CD8-positive, alpha-beta memory T cell (primary cell): ENCODE measurements at places on chromosomes 1 and 21.
A peak's percentile ranks its signal among the peaks of the same experiment; 100 is the strongest.

- no peak for DNase-seq
These were observed 20.2 kb downstream of the DHRS3 start for GRCh38 chr1:12597792-12598191.

- DNase-seq = peak; percentile 52
These were observed 18.3 kb upstream of the PLEKHA6 start for GRCh38 chr1:204377800-204378668.

DNA sequence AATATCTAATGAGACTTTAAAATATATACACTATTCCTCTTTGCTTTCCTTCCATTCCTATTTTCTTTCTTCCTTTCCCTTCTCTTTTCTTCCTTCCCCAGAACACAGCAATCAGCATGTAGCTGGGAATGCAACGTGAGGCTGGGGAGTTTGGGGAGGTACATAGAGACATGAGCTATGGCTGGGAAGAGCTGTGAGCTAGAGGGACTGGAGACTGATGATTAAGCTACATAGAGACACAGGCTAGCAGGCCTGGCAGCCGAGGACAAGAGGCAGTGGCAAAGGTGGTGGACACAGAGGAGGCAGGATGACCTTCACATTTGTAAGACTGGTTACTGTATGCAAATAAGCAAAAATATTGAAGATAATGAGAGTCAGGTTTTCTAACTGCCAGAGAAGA lies 7.5 kb downstream of the LPAR3 start:
- DNase-seq = no peak

GRCh38 chr1:70941563-70941962 lies 106.1 kb downstream of the PTGER3 start:
- no peak for DNase-seq

DNA sequence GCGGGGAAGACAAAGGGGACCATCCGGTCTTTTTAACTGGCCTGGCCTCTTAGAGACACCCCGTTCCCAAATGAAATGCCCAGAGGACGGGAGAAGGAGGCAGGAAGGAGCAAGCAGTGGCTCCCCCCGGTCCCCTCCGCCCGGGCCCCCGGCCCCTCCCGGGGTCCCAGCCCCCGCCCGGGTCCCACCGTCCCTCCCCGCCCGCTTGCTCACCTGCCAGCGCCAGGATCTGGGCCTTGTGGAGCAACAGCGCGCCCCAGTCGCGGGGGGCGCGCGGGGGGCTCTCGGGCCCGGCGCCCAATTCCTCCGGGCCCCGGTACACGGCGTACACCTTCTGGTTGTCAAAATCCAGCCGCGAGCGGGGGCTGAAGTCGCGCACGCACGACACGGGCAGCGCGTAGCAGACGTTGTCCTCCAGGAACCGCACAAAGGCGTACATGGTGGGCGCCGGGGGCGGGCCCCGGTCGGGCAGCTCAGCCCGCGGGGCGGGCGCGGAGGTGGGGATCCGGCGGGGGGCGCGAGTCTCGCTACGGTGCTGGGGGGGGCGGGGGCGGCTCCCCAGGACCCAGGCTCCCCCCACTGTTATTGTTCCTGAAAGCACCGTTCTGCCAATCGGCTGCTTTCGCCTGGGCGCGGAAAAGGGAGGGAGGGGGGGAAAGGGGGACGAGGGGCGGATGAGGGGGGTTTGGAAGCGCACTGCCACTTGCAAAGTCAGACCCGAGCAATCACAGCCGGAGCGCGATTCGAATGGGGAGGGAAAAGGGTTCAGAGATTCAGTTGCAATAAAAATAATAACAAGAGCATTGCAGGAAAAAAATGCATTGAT lies at the start of gene BEND5:
Gene BEND5, minus strand, starts transcription at position 499 of the 826 bp plus-strand sequence. Its CDS starts 60 bp downstream, at position 439.
- DNase-seq = peak; percentile 56

GRCh38 chr1:175183586-175183985 lies 9.0 kb downstream of the KIAA0040 start:
- no peak for DNase-seq

DNA sequence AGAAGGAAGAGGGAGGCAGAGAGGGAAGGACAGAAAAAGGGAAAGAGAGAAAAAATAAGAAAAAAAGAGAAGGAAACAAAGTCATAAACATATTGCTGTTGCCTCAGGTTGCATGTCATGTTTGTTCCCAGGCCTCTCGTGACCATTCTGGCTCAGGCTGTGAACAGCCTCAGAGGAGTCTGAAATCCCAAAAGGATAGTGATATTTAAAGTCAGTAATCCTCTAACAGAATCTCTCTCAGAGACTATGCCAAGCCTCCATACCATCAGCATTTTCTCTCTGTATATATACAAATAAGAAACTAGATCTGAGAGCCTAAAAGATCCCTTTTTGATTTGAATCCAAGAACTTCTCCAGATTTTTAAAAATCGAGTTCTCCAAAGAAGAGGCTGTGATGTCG lies 35.2 kb downstream of the GORAB start:
- no peak for DNase-seq

DNA sequence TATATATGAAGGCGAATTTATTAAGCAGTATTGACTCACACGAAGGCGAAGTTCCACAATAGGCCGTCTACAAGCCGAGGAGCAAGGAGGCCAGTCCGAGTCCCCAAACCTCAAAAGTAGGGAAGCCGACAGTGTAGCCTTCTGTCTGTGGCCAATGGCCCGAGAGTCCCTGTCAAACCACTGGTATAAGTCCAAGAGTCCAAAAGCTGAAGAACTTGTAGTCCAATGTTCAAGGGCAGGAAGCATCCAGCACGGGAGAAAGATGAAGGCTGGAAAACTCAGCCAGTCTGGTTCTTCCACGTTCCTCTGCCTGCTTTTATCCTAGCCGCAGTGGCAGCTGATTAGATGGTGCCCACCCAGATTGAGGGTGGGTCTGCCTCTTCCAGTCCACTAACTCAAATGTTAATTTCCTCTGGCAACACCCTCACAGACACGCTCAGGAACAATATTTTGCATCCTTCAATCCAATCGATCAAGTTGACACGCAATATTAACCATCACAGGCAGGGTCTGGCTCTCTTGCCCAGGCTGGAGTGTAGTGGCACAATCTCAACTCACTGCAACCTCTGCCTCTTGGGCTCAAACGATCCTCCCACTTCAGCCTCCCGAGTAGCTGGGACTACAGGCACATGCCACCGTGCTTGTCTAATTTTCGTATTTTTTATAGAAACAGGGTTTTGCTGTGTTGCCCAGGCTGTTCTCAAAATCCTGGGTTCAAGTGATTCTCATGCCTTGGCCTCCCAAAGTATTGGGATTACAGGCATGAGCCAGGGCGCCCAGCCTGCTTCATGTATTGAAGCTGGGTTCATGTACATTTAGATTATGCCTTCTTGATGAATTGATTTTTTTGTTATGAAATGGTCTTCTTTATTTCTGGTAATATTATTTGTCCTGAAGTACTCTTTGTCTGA lies 85.3 kb downstream of the DHRS3 start:
- no peak for DNase-seq

- DNase-seq = no peak
These were observed 6.4 kb upstream of the RSPO1 start for GRCh38 chr1:37641059-37641458.

GRCh38 chr1:96580920-96581319 lies 140.7 kb upstream of the PTBP2 start:
- DNase-seq = no peak

GRCh38 chr1:36776948-36777831 lies 257.1 kb downstream of the GRIK3 start:
- no peak for DNase-seq

DNA sequence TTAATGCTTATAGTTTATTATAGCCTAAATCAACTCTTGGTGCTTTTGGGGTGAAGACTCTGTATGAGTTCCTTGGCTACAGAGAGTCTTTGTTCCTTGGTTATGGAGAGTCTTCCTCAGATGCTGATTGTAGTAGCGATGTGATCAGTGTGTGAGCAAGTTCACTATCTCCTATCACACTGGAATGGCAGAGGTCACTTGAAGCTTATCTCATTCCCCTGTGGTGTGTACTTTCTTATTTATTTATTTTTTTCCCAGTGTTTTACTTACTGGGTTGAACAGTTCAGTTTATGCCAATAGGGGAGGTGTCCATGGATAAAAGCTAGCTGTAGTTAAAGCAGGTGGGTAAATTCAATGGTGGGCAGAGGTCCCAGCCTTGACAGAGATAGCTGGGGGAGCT lies 20.1 kb upstream of the MAB21L3 start:
- DNase-seq = no peak

DNA sequence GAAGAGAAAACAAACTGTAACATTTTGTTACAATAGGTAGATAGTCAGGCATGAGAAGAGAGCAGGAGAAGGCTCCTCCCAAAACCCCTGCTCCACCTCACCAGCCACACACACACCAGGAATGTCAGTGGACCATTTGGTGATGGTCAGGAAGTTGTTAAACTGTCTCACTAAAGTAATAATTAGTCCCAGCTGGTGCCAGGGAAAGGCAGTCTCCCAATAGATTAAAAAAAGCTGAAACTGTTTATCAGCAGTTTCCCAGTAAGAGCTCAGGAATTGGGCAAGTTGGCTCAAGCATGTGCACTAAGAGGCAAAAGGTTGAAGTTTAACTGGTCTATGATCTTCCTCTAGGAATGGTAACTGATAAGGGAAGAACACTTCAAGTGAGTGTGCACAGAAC lies 249.6 kb downstream of the COL11A1 start:
- DNase-seq = no peak

GRCh38 chr1:210292231-210292871 lies 36.4 kb upstream of the HHAT start:
- no peak for DNase-seq

DNA sequence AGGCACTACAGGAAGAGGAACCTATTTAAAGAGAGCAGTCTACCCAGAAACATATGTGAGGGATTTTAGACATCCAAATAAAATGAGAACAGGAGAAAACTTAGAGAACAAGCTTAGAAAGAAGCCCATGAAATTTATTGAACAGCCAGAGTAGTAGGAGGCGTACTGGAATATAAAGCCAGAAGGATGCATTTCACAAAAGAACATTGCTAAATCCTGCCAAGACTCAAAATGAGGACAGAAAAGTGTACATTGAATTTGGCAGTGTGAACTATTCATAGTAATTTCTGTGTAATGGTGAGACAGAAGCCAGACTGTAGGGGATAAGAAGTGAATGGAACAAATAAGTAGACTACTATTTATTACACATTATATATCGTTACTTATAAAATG lies 22.5 kb downstream of the CEPT1 start:
- DNase-seq = no peak

DNA sequence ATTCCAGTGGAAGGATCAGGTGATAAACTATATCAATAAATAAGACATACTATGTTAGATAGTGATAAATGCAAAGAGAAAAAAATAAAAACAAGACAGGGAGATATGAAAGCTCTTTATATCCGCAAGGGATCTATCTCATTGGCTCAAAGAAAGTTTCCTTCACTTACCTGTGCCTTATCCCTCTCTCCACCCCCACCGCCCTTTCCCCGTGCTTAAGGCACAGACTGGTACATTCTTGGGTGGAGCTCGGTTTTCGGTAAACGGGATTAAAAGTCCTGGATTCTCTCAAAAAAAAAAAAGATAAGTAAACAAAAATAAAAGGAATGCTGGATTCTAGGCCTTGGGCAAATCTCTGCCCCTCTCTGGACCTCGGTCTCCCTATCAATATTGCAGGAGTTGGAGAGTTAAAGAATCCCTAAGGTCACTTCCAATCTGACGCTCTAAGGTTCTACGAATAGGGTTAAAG lies 593 bp upstream of the DNAJC16 start:
- no peak for DNase-seq

DNA sequence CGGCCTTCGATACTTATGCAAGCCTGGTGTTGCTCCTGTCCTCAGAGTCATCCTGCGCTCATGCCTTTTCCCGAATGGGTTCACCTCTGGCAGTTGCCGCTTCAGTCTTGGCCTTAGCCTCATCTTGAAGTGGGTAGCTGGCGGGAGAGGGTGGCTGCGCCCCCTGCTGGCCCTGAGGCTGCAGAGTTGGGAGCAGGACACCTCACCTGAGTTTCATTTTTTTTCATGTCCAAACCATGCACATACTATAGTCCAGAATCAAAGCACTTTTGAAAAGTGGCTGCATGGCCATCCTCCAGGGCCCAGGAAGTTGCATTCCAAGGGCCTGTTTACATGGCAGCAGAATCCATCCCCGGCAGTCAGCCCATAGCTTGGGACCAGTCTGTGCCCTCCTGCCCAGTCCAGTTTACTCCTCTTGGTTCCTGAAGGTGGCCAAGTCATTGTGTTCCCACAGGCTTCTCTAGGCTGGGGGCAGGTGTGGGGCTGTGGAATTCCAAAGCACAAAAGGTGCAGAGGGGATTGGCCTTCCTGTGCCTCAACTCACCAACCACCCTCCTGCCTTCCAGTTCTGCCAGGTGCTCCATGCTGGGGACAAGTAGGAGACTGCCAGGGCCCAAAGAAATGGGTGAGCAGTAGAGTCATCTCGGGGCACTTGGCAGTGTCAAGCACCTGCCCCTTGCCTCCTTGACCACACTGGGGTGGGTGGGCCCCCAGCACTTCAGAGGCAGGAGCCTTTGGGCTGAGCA lies 44.0 kb downstream of the YARS1 start:
- peak; percentile 81 for DNase-seq

DNA sequence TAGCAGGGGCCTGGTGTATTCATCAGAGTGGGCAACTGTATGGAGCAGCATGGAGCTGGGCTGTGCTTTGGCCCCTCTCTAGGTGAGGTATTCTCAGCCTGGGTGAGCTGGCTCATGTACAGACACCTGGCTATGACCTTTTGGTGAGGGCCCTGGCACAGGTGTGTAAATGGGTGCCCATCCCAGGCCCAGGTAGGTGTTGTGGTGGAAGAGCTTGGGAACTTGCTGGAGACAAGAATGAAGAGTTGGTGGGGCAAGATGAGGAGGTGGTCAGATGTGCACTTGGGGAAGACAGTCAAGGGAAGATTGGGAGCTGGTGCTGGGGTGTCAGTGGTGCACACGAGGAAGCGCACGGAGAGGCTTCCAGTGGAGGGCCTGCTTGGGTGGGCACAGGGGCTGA lies 95.5 kb downstream of the TRIM11 start:
- no peak for DNase-seq

DNA sequence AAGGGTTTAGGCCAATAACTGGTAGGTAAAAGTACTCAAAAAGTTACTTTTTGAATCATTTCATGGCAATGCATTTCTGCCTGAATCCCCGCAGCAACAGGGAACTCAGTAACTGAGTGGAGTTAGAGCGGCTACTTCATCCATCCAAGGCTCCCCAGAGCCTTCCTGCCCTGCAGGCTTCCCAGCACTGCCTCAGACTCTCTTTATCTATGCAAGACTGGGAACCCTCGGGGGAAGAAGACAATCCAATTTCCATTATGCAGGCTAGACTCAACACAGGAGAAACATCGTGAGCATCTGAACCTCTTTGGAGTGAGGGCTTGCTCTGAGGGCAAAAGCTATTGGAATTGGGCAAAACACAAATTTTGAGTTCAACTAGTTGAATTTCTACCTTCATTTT lies 23.1 kb downstream of the ZMYND12 start:
- no peak for DNase-seq

GRCh38 chr1:3940081-3940753 lies 40.1 kb upstream of the C1orf174 start:
- DNase-seq = no peak

DNA sequence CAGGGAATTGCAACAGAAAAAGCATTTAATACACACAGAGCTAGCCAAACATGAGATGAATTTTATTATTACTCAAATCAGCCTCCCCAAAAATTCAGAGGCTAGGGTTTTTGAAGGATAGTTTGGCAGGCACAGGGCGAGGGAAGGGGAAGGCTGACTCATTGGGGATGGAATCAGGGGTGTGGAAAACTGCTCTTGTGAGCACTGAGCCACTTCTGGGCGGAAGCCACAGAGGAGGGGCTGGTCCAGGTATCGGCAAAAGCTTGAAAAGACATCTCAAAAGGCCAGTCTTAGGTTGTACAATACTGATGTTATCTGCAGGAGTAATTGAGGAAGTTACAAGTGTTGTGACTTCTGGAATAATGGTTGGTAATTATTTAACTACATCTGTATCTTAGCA lies 109.4 kb downstream of the TLR5 start:
- DNase-seq = no peak
